Activated naive CD8-positive, alpha-beta T cell treated with anti-CD3 and anti-CD28 coated beads for 36 hours (primary cell): ENCODE measurements at places on chromosomes 5 and 9.

DNA sequence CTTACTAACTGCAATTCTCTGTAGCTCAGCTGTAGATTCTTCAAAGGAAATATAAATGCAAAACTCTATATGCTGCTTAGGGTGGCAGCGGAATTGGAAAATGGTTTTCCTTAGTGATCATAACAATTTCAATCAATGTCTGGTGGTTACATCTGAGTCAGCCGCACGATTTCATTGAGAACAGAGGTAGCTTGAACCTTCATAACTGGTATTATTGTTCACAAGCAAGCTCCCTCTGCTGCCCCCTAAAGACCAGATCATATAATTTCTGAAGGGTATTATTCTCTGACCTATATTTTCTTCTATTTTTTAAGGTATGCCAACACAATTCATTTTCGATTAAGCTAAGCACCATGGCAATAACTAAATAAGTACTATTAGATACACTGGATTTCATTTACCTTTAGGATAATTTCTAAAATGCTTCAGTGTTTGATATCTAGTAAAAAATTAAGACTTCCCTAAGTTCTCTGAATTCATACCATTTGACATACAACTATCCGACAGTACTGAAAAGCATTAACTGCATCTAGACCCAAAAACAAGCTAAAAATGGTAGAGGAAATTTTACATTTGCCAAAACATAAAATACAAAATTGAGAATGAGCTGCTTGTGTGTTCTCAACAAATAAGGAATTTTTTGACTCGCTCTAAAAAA is 181.1 kb upstream of the SPEF2 start:
- H3K27me3 ChIP-seq: peaks cover 63% of the 10 kb centered on the region
- H3K4me3 ChIP-seq: no peak overlapping the region
- no peaks in the 10 kb centered on the region for H3K4me1 ChIP-seq

DNA sequence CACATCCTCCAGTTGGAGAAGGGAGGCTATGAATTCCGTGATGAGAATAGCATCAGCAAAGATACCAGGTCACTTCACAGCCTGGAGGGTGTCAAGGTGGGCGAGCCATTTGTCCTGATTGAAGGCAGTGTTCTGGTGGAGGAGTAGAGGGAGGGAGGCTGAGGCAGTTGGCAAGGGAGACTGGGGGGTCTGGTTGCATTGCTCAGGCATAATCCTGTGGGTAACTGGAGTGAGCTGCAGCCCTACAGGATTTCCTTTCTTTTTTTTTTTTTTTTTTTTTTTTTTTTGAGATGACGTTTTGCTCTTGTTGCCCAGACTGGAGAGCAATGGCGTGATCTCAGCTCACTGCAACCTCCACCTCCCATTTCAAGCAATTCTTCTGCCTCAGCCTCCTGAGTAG is 223.9 kb upstream of the KLF4 start:
- H3K4me3 ChIP-seq: no peak overlapping the region
- H3K27ac ChIP-seq: no peak overlapping the region
- DNase-seq: no peak
- no peaks in the 10 kb centered on the region for H3K36me3 ChIP-seq
- no peaks in the 10 kb centered on the region for H3K4me1 ChIP-seq
- peaks cover 6% of the 10 kb centered on the region for H3K27me3 ChIP-seq

DNA sequence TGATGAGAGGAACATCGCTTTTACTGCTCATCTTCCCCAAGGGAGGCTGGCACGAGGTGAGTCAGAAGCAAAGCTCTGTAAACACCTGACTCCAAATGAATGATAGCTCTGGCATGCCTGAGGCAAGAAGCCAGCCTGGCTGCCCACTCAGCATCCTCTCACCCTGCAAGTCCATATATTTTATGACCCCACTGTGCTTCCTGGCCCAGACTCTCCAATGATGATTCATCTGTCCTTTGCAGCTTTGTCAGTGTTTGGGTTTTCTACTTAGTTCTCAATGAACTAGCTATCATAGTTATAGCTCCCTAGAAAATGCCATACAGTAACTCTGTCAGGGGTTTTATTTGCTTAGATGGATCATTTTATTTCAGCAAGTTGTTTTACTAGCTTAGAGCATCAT is 52.1 kb upstream of the FSTL4 start:
- peaks cover 7% of the 10 kb centered on the region for H3K27me3 ChIP-seq
- no peak for DNase-seq
- no peak overlapping the region for H3K4me3 ChIP-seq

- no peaks in the 10 kb centered on the region for H3K4me1 ChIP-seq
- no peaks in the 10 kb centered on the region for H3K27me3 ChIP-seq
- no peak for DNase-seq
- H3K4me3 ChIP-seq: no peak overlapping the region
Observed at GRCh38 chr9:81474792-81475191, 214.6 kb downstream of the TLE1 start.

- H3K4me3 ChIP-seq: no peak overlapping the region
- H3K27ac ChIP-seq: no peak overlapping the region
- DNase-seq: no peak
- no peaks in the 10 kb centered on the region for H3K27me3 ChIP-seq
- no peaks in the 10 kb centered on the region for H3K36me3 ChIP-seq
- H3K4me1 ChIP-seq: no peaks in the 10 kb centered on the region
Observed at GRCh38 chr9:124428751-124429529, 13.7 kb upstream of the PSMB7 start.

DNA sequence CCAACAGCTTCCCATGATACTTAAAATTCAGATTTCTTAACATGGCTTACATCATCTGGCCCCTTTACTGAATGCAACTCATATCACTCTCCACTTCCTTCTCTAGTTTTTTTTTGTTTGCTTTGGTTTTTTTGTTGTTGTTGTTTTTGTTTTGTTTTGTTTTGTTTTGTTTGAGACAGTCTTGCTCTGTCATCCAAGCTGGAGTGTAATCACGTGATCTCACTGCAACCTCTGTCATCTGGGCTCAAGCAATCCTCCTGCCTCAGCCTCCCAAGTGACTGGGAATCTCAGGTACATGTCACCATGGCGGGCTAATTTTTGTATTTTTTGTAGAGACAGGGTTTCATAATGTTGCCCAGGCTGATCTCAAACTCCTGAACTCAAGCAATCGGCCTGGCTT is 41.4 kb downstream of the CPLANE1 start:
- H3K4me1 ChIP-seq: peaks cover 2% of the 10 kb centered on the region
- H3K4me3 ChIP-seq: no peak overlapping the region
- no peak overlapping the region for H3K27ac ChIP-seq
- DNase-seq: no peak

- H3K4me1 ChIP-seq: no peaks in the 10 kb centered on the region
- H3K36me3 ChIP-seq: no peaks in the 10 kb centered on the region
- H3K27me3 ChIP-seq: no peaks in the 10 kb centered on the region
- H3K4me3 ChIP-seq: no peak overlapping the region
Observed at GRCh38 chr5:24368115-24368514, 276.7 kb downstream of the CDH10 start.

GRCh38 chr5:135993880-135994636 is 34.7 kb upstream of the TGFBI start:
- H3K27me3 ChIP-seq: peaks cover 18% of the 10 kb centered on the region
- H3K4me1 ChIP-seq: no peaks in the 10 kb centered on the region
- no peaks in the 10 kb centered on the region for H3K36me3 ChIP-seq
- H3K27ac ChIP-seq: no peak overlapping the region
